AML-193 (cell line): ENCODE measurements at places on chromosomes 6 and 20.

GRCh38 chr6:43948527-43949485 lies 178.4 kb downstream of the MRPL14 start:
- no peak for DNase-seq

GRCh38 chr6:13813026-13813425 lies 1.3 kb downstream of the MCUR1 start:
- no peak for DNase-seq

GRCh38 chr20:32877507-32877906 lies 18.8 kb downstream of the EFCAB8 start:
- DNase-seq, result no peak

- peak; percentile 93 for DNase-seq
These were observed 29.3 kb downstream of the TRIM38 start for GRCh38 chr6:25991785-25992412.

DNA sequence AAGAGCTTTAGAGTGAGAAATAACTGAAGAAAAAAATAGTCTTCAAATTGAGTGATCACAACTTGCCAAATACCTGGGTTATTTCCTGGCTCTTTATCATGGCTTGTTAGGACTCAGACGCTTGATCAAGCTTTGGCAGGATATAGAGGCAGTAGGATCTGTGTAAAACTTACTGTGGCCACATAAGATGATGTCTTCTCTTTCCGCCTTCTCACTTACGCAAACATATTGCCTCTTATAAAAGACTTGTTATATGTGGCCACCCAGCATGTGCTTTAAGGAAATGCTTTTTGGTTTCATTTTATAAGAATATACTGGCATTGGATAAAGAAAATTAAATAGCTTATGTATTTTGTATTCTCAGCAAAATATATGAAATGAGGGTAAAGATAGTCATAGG lies 101.8 kb upstream of the AKIRIN2 start:
- DNase-seq, result no peak

DNA sequence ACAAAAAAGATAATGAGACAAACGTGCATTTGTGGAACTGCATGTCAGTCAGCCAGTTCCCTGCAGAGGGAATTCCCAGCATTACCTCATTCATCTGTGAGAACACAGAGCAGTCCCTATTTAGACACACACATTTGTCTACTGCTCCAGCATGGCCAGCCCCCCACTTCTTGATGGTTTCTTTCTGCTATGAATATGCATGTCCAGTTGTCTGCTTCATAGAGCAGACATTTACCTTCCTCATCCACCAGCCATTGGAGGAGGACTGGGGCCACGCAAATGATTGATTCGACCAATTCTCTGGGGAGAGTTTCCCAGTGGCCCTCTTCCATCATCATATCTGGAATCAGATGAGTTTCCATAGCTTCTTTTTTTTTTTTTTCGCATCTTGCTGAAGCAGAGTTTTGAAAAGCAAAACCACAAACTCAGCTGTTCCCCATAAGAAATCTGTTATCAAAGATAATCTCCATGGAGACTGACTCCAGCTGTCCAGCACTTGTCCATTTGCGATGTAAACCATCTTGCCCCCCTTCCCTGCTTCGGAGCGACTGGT lies 11.8 kb downstream of the ENPP1 start:
- DNase-seq, result no peak

- DNase-seq, result no peak
These were observed 86.1 kb downstream of the SLX4IP start for GRCh38 chr20:10521068-10521831.

GRCh38 chr6:137696765-137697164 lies 170.3 kb upstream of the TNFAIP3 start:
- DNase-seq, result no peak

- DNase-seq, result no peak
These were observed 787 bp upstream of the PRR18 start for GRCh38 chr6:166308769-166309589.

GRCh38 chr6:13877051-13877450 lies 47.7 kb upstream of the RNF182 start:
- no peak for DNase-seq

GRCh38 chr6:132425176-132425575 lies 23.9 kb upstream of the MOXD1 start:
- no peak for DNase-seq

GRCh38 chr6:104527761-104528415 lies 331.8 kb downstream of the HACE1 start:
- peak; percentile 37 for DNase-seq

- DNase-seq, result no peak
These were observed 1.7 kb downstream of the SLC22A23 start for GRCh38 chr6:3455147-3455568.

- DNase-seq, result no peak
These were observed 119.6 kb upstream of the MTHFD1L start for GRCh38 chr6:150745896-150746295.

DNA sequence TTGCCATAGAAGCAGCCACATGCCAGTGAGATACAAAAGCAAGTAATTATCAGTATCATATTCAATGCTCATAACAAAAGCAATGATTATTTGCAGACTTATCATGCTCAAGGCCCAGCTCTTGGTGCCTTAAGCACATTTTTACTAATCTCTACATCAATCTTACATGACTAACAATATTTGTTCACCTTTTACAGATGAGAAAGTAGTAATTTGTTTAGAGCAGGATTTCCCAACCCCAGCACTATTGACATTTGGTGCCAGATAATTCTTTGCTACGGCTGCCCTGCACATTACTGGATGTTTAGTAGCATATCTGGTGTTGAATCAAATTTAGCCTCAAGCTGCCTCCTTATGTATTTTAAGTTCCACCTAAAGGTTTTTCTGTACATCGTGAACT lies 19.0 kb upstream of the DOK5 start:
- DNase-seq, result no peak

DNA sequence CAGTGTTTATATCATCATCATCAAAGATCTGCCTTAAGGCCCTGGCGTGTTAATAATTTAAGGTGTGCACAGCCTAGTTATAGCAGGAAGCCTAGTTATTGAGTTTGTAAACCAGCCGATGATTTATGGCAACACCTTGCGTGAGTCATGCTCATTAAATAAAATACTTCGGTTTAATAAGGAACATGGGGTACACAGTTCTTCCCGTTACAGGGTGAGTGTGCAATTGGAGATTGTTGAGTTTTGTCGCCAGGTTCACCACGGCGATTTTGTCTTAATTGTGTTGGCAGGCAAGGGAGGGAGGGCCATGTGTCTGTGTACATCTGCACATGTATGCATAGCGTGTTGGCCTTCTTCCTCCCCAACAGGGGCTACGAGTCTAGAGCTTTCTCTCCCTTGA lies 104.0 kb downstream of the TFAP2A start:
- no peak for DNase-seq

DNA sequence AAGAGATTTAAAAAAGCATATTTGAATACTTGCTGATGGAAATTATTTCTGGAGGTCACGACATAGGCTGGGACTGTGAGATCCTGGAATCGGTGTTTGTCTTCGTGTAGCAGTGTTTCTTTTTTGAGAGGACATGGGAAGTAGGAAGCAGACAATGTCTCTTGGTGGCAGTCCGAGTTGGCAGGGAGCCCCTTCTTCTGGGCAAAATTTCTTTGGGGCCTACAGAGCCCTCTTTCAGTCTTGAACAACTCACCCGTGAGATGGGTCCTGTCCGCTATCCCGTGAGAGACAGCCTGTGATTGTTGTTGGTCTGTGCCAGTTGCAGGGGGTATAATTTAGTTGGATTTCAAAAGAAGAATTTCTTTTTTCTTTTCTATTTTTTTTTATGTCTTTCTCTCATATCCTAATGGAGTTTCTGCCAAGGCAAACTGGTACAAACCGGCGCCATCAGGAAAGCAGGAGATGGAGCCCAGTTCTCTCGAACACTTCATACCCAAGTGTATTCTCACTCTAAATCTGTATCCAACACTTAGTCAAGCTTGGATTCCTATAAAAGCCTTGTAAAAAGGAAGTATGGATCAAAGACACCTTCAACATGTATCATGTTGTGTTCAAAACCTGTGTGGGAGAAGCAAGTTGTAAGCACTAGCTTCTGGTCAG lies 785.1 kb downstream of the MAFB start:
- no peak for DNase-seq

DNA sequence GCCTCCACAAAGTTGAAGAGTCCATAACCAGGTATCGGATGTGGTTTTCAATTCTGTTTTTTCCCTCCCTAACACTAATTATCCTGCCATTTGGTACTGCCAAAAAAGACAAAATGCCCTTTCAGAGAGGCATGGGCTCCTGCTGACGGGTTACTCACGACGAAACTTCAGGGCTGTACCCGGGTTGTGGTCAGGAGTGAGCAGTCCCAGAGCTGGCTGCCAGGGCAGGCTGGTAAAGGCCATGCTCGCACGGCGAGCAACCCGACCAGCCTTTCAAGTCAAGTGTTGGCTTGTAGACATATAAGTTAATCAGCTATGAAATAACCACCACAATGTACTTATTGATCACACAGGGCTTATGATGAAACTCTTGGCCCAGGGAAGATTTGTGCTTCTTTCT lies 152.5 kb downstream of the FOXC1 start:
- DNase-seq, result no peak

GRCh38 chr6:155882527-155883333 lies 427.1 kb upstream of the NOX3 start:
- DNase-seq, result no peak

DNA sequence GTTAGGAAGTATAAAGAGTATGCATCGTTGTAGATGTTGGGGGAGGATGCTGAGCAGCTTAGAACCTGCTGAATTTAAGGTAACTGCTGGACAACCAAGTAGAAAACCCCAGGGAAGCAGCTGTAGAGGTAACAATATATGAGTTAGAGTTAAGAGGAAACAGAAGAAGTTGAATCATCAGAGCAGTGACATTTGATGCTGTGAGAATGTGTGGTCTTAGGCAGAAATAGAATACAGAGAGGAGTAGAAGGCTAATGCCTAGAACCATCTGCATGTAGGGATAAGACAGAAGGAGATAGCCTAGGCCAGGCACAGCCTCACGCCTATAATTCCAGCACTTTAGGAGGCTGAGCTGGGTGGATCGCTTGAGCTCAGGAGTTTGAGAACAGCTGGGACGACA lies 22.6 kb upstream of the DYNLRB1 start:
- DNase-seq, result no peak

- no peak for DNase-seq
These were observed 111.3 kb downstream of the SIM1 start for GRCh38 chr6:100353276-100354015.

DNA sequence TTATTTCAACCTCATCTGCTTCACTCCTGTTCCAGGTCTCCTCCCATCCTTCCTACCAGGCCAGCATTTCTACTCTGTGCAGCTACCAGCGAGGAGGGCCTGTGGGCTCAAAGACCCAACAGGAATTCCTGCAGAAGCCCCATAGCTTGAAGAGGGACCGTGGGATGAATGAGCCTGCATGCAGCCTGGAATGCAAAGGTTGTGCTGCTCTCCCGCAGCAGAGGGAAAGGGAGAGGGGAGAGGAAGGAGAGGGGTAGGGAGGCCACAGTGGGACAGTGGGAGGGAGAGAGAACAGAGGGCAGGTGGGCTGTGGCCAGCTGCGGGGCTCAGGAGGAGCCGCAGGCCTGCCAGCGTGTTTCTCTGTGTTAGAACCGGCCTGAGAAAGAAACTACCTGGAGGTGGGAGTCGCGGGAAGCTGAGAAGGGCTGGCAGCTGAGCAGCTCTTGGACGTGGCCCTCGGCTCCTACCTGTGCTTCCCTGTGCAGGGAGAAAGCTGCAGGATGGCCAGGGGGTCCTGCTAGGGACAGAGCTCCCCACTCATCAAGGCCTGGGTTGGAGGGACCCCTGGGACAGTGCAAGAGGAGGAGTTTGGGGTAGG lies 66.1 kb upstream of the MLN start:
- no peak for DNase-seq

- DNase-seq, result no peak
These were observed 114.9 kb downstream of the EPHA7 start for GRCh38 chr6:93304505-93304904.

DNA sequence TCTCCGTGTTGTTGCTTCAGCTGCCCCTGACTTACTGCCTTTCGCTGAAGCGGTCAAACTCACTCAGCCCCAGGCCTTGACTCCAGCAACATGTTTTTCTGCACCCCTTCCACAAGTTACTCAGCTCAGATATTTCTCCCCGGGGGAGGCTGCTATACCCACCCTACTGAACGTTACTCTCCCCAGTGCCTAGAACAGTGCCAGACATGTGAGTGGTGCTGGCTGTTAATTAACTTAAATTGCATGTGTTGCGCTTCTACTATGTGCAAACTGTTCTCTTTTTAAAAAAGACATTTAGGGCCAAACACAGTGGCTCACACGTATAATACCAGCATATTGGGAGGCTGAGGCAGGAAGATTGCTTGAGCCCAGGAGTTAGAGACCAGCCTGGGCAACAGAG lies 41.2 kb upstream of the DOK5 start:
- no peak for DNase-seq

DNA sequence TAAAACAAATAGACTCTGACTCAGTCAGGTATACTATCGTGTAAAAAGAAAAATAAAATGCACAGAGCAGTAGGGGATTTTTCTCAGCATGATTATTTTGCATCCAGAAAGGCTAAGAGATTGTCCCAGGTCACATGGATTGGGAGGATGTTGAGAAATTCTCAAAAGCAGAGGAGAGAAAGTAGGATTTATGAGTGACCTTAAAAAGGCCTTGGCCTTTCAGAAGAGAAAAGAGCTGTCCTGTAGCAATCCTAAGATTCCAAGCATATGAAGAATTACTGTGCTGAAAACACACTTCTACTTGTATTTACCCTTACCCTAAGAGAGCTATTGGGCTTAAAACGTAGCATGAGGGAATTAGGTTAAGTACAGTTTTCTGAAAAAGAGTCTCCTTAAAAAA lies 149.7 kb upstream of the ENPP5 start:
- DNase-seq, result no peak

DNA sequence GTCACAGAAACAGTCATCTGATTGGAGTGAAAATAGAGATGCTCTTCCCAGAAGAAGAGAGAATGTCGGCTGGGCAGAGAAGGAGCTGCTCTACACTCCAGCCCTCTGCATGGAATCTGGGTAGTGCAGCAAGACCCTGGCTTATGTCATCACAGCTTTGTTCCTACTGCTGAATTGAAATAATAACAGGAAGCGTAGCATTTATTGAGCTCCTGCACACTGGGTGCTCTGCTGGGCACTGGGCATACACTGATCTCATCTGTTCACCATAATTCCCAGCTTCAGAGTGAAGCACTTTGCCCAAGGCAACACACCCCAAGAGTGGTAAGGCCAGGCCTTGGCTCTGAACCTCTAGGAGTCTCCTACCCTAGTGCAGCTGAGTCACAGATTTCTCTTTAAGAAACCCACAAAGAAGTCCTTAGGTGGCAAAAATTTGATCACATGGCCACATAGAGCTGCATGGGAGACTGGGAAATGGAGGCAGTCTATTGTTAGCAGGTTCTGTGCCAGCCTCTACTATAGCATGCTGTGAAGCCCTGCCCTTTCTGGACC lies 3.9 kb upstream of the SDCBP2 start:
- DNase-seq, result no peak

DNA sequence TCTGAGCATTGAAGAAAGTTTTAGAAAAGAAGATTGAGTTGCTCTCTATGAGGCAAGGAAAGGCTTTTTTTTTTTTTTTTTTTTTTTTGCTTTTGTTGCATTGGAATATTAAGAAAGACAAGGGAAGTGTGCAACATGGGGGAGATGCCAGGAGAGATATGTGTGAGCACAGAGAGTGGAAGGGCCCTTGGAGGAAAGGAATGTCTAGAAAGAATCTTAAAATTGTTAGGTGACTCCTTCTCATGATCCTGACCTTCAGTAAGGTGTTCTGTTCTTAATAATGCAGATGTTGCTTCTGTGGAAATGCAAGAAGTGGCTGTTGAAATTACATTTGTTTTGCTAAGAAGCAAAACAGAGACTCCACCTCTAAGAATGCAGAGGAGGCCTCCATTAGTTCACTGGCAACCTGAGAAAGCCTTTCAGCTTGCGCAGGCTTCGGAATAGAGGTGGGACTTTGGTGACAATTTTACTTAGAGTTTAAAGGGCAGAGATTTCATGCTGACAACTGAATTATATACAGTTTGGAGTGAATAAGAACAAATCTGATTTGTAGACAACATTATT lies 118.0 kb upstream of the ASCC3 start:
- no peak for DNase-seq
